Activated CD4-positive, alpha-beta T cell treated with anti-CD3 and anti-CD28 coated beads, Interleukin-2, amount 50 U/mL, for 1 hour (primary cell): ENCODE measurements at places on chromosomes 6 and 20.

DNA sequence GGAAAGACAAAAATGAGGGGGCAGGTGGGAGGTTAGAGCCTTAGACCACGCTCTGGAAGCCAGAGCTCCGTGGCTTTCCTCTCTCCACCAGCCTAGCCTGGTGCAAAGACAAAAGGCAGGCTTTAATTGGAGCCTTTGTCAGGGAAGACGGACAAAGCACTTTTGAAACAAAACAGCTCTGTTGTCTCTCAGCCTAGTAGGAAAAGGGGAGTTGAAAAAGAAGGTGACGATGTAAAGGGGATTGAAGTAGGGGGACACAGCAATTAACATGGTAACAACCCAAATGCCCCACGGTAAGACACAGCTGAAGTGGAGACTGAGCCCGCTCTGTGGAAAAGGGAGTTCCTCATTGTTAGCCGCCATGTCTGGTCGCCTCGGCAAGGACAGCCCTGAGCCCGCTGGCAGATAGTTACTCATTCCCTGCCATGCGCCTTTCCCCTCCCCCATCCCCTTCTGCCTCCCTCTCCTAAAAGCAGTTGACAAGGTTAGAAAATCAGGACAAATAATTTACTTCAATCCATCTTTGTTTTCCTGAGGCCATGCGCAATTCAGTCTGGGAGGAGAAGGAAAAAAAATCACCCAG, 93.0 kb downstream of the TCP11 start:
- no peak for DNase-seq

GRCh38 chr6:17022604-17023003, 79.2 kb upstream of the STMND1 start:
- DNase-seq = no peak

DNA sequence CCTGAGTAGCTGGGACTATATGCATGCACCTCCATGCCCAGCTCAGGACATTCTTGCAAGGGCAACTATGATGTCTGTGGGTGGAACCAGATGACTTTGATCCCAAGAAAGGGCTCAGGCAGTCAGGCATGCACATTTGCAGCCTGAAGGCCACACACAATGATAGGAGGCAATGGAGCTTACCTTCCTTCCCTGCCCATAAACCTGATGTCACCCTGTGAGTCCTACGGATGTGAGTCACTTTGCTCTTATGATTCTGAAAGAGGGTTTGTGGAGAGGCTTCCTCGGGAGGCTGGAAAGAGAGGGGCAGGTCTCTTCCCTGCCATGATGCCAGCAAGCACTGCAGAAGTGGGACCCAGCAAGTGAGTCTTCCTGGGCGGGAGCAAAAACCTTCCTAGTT, 202.4 kb downstream of the LY86 start:
- DNase-seq = no peak

DNA sequence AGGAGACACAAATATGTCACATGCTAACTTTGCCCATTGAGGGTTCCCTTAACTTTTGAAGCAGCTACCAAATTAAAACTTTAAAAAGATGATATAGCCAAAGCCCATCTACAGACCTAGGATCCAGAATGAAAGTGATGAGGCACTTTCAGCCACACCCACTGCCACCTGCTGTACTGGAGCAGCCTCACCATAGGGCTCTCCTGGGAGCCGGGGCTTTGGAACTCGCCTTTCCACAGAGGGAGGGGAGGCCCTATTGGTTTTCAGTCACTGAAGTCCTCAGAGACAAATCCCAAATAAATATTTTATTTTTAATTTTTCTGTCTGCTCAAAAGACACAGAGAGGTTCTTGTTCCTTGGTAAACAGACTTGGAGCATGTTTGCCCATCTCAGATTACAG, 238.1 kb upstream of the TAB2 start:
- no peak for DNase-seq

DNA sequence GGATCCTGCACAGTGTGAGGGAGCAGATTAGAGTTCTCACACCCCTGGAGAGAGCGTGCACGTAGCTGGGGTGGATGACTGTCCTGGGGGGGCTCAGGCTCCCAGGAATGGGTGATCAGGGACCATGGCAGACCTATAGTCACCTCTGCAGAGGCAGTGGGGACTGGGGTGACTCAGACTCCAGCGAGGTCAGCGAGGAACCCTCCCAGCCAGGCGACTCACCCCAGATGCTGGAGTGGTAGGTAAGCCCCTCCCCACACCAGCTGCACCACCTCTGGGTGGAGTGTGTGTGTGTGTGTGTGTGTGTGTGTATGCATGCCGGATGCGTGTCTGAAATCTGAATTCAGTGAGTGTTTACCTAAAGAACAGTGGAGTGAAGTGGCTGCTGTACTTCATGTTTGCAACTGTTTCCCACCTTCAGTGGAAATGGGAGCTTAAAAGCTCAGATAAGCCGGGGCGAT, 17.4 kb upstream of the GTSF1L start:
- no peak for DNase-seq

- no peak for DNase-seq
Measured at GRCh38 chr6:13439644-13440043, 47.8 kb downstream of the GFOD1 start.

DNA sequence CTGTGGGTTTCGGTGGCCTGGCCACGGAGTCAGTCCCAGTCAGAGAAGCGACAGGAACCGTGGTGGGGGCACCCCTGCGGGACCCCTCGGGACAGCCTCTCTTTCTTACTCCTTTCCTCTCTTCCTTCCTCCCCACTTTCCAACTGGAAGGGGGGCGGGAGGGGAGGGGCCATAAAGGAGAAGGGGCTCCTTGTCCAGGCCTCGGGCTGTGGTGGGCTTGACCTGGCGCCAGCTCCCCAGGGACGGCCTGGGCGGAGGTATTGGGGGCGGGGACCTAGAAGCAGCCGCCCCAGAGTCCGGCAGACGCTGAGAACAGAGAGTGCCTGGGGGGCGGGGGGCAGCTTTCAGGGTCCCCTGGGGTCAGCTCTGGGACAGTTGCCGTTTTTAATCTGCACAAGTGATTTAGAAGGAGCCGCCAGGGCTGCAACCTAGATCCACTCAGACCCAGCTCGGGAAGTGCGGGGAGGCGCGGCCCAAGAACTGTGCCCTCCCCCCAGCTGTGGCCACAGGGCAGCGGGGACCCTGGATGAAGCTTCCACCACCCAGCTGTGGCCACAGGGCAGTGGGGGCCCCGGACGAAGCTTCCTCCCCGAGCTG, 6.4 kb upstream of the ABHD16B start:
- no peak for DNase-seq

- DNase-seq = no peak
Measured at GRCh38 chr20:20367575-20368417, at the start of gene INSM1. Gene INSM1, plus strand, starts transcription at chr20:20368104. Its CDS starts 164 bp downstream, at chr20:20368268.

DNA sequence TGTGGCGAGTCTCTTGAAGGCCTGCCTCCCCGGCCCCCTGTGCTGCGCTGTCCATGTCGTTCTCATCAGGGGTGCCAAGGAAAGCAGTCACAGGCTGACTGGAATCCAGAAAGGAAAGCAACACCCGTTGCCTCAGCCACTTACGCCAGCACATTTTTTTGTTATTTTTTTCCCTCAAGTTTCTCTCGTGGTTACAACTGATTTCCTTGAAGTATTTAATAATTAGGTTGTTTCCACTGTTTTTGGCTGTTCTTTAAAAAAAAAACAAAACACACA, 17.9 kb upstream of the SLC22A1 start:
- DNase-seq = no peak

GRCh38 chr6:133259561-133259960, 18.4 kb downstream of the EYA4 start:
- DNase-seq = no peak

DNA sequence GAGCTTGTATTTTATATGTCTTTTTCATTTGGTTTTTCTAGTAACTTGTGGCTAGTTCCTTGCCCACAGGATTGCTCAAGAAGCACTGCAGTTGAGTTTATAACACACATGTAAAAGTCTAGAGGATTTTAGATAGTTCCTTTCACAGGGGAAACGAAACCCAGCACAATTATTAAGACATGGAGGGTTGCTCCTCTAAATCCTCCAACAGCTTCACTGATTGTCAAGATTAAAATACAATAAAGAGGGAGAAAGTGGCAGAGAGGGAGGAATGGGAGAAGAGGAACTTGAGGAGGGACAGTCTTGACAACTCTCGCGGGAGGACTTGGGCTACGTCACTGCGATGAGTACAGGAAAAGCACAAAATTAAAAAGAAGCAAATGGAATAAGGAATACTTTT, 9.7 kb upstream of the TBC1D7 start:
- no peak for DNase-seq

- no peak for DNase-seq
Measured at GRCh38 chr6:34518669-34519365, 37.3 kb downstream of the SPDEF start.

- no peak for DNase-seq
Measured at GRCh38 chr6:118382126-118382525, 166.0 kb upstream of the PLN start.

DNA sequence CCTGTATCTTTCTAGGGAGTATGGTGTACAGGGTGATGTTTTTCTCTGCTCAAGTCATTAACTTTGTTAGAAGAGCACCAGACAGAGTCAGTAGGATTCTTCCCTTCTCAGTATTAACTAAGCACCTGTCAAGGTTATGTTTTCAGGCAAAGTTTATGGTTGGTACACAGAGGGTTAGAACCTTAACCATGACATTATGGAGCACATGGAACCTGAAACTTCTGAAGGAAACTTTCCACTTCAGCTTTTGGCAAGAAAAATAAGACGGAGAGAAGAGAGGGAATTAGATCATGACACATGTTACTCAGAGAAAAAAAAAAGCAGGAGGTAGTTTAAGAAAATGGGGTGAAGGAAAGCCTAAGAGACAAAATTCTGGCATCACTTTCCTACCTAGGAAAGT, 112.9 kb upstream of the PDE7B start:
- no peak for DNase-seq

GRCh38 chr6:151100326-151100725, 139.4 kb upstream of the AKAP12 start:
- DNase-seq = no peak

- DNase-seq = no peak
Measured at GRCh38 chr6:109059153-109059552, 35.5 kb downstream of the SESN1 start.

- DNase-seq = no peak
Measured at GRCh38 chr6:132322398-132322797, 78.9 kb downstream of the MOXD1 start.

DNA sequence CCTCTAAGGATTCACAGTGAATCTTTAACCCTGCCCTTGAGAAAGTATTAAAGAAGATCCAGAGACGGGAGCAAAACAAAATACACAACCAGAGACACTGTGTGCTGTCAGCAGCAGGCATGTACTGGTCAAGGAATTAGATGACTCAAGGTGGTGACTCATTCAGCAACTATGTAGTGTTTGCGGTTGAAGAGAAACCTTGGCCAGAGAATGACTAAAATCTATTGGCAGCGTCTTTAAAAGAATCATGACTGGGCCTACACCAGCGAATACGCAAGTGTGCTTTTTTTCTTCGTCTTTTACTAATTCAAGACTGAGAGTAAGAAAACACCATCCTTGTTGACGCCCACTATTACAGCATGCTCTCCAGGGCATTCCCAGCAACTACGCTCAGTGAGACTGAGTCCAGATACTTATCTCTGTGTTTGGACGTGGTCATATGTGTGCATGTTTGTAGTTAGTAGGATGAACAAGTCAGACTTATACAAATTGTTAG, 72.4 kb upstream of the BACH2 start:
- DNase-seq = no peak

DNA sequence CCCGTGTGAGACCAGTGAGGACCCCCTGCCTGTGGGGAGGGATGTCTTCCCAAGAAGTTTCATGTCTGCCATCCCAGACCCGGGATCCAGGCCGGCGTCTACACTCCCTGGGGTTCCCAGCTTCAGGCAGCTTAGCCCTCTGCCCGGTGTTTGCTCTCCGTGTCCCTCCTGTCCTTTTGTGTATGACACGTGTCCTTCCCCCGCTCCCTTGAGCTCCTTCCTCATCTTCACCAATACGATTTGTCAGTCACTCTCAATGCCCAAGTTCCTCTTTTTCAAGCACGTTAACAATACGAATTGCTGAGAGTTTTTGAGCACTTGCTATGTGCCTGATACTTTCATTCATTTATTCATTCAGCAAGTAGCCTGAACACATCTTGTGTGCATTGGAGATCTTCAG, 115.6 kb upstream of the PTPN1 start:
- DNase-seq = no peak

DNA sequence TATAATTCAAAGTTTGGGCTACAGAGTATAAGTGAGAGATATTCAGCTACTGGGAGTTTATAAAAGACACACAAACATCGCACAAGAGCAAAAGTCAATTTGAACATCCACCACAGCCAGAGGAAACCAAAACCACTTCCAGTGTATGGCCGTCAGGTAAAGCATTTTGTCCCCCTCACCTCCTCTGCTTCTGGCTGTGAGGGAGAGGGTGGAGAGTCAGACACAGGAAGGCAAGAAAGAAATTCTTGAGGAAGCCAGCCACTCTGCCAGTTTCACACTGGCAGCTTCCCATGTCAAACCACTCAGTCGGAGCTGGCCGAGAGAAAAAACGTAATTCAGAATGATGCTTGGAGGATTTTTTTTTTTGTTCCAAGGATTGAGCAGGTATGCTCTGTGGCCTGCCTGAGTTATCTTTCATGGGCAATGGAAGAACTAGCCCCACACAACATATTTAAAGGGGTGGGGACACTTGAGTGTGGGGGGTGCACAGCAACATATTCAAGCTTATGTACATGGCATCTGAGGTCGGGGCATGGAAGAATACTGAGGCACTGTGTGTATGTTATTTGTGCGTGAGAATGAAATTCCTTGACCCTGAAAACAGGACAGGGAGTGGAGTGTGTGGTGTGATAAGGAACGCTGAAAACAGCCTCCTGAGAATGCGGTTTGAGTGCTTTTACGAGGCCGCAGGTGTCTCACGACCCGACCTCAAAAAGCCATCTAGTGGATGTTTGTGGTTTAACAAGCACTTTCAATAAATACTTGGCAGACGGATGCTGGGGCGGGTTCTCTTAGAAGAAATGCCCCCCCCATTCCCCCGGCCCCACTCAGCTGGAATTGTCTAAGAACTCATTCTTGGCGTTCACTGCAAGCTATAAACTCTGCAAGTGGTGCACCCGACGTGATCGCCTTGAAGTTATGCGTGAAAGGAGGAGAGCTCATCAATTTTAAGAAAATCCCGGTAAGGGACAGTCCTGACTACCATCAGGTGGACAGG, 27.5 kb upstream of the ZBTB22 start:
- DNase-seq = peak; percentile 58

DNA sequence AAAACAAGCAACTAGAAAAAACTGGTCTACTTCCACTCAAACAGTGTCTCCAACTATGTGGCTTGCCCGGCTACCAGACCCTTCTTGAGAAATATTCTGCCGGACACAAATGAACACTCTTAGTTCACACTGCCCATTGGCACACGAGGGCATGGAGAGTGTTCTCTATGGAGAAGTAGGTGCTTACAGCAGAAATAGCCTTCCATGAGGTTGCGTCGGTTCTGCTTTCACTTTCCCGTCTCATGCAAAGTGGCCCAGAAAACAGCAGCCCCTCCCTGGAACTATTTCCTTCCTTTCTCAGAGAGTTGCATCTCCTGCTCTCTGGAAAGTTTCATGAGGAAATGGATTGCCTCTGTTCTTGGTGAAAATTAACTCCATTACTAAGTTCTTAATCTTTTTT, 9.5 kb upstream of the HLA-DOA start:
- peak; percentile 22 for DNase-seq

- no peak for DNase-seq
Measured at GRCh38 chr6:5498579-5498899, 237.2 kb downstream of the FARS2 start.
